ENCODE measurements at places on chromosomes 1 and 21.
A peak's percentile ranks its signal among the peaks of the same experiment; 100 is the strongest.

- no peak for DNase-seq
Measured at GRCh38 chr1:171999756-172000155, 158.5 kb downstream of the DNM3 start.

DNA sequence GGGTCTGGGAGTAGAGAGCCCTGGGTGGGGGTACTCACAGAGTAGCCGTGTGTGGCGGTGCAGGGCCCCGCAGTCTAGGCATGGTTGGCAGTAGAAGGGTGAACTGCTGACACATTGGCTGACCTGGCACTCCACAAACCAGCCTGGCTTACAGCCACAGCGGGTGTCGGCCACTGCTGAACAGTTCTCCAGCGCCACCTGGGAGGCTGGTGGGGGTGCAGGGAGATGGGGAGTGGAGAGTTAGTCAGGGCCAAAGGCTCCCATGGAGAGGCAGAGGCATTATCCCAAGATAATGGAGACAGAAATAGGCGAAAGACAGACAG is 1.5 kb downstream of the TNFRSF25 start:
- DNase-seq = no peak

DNA sequence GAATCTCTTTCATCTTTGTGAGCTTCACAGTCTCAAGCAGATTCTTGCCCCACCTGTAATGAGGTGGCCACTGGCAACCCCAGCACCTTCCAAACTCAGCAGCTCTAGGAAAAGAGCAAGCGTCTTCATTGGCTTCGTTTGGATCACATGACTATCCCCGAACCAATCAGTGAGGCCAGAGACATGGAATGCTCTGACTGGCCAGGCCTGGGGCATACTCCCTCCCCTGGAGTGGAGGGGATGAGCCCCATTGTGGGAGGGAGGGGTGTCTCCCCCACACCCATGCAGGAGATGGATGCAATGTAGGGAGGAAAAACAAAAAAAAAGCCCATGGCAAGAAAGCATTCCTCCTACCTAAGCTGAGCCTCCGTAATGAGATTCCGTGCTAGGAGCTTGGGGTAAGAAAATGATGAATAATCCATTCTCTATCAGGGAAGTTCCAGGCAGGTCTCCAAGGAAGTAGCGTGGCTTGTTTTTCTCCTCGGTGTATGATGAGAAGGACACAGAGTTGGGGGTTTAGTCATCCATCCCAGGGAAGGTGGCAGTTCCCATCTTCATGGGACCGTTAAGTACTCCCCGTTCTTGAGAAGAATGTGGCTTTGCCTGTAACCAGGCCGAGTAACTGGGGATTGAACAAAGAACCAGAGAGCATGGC is 32.7 kb downstream of the FHAD1 start:
- no peak for DNase-seq

GRCh38 chr21:41507521-41508414 is at the start of gene TMPRSS2:
Gene TMPRSS2, minus strand, starts transcription at chr21:41508158. Its CDS starts 10,025 bp downstream, at chr21:41498133.
- DNase-seq = no peak

- DNase-seq = no peak
Measured at GRCh38 chr1:54987919-54988705, 7.7 kb downstream of the TMEM61 start.

DNA sequence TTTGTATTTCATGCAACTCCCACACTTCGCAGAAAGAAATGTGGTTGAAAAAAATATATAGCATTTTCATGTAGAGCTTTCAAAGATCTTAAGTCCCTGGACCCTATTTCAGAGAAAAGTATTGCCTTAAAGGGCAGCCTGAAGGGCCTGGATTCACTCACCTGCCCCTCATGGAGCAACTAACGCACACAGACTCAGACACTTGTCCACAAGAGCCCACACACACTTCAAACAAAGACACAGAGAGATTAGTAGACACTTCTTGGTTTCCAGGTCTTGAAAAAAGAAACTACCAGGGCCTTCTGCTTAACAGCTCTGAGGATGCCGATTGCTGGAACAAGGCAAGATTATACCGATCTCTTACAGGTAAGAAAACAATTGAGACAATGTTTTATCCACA is 122.2 kb downstream of the ZBTB18 start:
- no peak for DNase-seq

DNA sequence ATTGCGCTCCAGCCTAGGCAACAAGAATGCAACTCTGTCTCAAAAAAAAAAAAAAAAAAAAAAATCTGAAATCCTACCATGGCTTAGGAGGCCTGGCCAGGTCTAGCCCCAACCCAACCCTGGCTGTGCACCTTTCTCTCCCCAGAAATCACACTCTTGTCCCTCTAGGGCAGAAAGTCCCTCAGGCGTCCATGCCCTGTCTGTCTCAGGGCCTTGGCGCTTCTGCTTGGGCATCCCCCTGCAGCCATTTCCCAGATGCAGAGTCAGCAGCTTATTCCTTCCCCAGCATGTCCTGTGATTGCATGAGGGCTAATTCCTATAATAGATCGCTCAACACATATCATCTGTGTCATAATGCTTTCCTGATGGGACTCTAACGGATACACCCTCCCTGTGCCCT is 57.3 kb upstream of the PCP4 start:
- no peak for DNase-seq

DNA sequence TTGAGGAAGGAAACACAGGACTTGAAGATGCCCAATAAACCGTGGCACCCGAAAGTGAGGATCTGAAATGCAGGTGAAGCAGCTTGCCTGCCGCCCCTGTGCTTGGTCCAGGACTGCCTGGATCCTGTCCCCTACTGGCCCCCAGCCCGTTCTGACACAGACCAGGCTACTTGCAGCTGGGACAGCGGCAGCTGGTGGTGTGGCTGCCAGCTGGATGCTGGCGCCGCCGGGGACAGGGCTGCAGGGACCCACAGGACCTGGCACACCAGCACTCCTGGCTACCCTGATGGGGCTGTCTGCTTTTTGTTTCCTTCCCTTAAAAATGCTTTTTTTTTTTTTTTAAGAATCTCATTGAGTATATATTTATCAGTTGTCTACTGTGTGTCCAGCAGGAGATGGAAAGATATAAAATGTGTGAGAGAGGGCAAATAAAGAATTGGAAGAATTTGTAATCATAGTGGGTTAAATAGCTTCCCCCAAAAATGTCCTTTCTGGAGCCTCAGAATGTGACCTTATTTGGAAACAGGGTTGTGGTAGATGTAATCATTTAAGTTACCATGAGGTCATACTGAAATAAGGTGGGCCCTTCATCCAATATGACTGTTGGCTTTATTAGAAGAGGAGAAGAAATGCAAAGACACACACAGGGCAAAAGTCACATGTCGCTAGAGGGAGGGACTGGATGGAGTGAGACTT is 165.6 kb downstream of the DSCAM start:
- DNase-seq = no peak

- DNase-seq = no peak
Measured at GRCh38 chr21:33029975-33030461, 4.3 kb downstream of the OLIG2 start.

- DNase-seq = no peak
Measured at GRCh38 chr1:16146279-16147155, 9.4 kb downstream of the EPHA2 start.

- DNase-seq = peak; percentile 35
Measured at GRCh38 chr21:34022627-34023335, 50.6 kb upstream of the MRPS6 start.

DNA sequence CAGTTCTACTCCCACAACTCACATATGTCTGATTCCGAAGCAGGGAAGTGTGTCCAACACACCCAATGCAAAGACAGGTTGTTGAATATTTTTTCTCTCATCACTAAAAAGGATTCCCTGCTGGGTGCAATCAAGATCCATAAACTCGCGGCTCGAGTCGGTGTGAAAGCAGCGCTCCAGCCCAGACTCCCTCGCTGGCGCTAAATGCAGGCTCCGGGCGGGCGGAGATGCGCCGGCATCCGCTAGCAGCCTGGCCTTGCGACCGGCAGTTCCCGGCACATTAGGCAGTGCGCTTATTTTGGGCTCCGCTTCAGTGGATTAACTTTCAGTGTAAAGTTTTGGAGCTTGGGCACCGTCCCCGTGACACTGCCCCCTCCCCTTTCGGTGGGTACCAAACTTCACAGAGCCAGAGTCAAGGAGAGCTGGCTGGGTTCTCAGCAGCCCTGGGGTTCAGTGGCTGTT is 87.7 kb upstream of the POU3F1 start:
- no peak for DNase-seq

GRCh38 chr1:160401487-160401805 is 1.1 kb downstream of the VANGL2 start:
- DNase-seq = no peak

- peak; percentile 14 for DNase-seq
Measured at GRCh38 chr1:235417086-235417697, 50.0 kb downstream of the TBCE start.

- no peak for DNase-seq
Measured at GRCh38 chr1:221294242-221294641, 415.0 kb downstream of the HLX start.

DNA sequence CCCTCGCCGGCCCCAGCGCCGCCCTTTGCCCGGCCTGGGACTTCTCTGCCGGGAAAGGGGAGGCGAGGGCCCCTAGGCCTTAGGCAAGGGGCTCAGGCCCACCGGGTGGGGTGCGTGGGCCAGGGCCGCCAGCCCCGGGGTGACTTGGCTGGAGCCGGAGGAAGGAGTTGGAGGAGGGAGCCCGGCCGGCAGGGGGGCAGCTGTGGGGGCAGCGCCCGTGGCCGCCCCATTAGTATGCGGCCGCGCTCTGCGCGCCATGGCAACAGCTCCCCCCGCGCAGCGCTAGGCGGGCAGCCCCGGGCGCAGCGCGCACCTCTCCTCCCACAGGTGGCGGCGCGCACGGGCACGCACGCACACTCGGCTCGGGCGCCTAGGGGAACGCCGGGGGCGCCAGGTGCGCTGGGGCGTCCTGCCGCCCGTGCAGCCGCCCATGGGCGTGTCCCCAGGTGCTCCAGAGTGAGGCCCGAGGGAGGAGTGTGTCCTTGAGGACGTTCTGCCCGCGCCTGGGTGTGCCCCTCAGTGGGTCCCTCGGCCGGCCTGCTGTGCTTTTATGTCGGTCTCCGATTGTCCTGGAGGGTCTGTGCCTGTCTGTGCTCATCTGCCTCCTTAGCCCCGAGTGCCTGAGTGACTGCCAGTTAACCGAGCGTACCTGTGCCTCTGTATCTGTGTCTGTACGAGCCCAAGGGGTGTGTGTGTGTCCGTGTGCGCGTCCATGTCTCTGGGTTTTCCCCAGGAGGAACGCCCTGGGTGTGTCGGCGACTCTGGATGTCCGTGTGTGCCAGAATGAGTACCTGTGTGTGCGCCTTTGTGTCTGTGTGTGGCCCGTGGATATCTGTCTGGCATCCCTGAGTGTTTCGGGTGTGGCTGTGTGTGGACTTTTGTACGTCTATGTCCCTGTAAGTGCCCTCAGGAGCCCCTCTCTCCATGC is 38.2 kb upstream of the WASF2 start:
- no peak for DNase-seq

GRCh38 chr1:78184460-78185072 is 138.8 kb downstream of the GIPC2 start:
- no peak for DNase-seq

DNA sequence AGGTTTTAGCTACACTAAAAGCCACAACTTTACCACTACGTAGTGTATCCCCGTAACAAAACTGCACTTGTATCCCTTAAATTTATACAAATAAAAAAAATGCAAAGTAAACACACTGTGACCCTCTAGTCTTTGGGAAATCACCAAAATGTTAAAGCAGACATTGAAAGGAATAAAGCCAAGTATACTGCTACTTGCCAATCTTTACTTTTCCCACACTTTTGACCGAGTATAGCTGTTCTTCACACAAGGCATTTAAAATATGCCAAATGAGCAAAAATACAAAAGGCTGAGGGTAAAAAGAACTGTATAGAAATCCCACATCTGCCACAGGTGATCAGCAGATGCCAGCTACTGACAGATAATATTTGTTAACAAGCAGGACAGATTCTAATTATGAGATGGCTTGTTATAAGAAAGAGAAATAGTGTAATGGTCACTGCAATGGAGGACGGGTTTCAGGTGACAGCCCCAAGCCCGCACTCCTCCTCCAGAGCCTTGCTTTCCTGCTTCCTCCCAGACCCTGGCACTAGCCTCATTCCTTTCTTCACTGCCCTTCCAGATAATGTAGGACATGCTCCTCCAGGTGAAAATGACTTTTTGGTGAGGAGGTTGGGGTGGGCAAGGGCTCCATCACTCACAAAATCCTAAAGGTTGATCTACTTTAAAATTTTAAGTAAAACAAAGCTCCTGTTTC is 18.1 kb downstream of the KCNT2 start:
- DNase-seq = no peak

- DNase-seq = no peak
Measured at GRCh38 chr21:15741510-15741909, 11.7 kb downstream of the USP25 start.

DNA sequence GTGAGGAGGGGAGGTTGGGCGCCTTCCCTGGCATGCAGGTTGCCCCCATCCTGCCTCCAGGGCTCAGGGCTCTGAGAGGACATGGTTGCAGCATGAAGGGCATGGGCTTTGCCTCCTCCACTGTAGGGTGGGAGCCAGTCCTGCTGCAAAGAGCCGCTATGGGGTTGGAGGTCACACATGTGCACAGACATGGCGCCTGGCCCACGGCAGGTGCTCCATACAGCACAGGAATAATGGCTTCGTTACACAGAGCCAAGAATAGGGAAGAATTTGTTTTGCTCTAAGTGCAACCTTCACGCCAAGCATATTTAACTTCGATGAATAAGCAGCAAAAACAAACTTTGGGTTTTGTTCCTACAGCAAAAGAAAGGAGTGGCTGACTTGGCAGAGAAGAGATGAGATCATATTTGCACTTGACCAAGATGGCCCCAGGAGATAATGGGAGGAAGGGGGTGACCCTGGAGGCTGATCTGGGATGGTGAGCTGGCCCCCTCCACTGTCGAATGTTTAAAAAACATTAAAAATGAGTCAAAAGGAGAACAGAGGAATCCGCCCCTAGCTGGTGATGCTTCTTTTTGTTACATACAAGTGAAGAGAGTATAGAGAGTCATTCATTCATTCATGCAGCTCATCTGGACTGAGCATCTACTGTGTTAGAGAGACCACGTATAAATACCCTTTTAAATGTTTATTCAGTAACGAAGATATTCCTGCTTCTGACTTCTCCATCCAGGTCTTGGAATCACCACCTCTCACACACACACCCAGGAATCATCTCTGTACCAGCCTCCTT is 12.4 kb upstream of the C2CD2 start:
- no peak for DNase-seq

DNA sequence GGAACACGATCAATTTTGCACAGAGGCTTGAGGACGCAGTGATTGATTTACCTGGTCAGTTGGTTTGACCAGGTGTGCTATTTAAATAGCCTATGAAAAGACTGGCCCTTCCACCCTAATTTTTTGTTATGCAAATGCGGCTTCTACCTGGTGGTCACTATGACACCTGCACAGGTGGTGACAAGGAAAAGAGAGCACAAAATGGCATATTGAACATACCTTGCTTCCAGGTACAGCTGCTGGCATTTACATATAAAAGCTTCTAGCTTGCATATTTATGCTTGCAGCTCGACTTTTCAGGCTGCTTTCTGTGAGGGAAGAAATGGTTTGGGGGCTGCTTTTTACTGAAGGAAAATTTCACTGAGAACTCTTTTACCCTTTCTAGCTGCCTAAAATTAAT is 15.3 kb upstream of the FMO4 start:
- DNase-seq = no peak

GRCh38 chr21:36194024-36194423 is 37.4 kb downstream of the DOP1B start:
- DNase-seq = no peak
